AG08395 (cell line): ENCODE measurements at places on chromosomes 7 and 10.

DNA sequence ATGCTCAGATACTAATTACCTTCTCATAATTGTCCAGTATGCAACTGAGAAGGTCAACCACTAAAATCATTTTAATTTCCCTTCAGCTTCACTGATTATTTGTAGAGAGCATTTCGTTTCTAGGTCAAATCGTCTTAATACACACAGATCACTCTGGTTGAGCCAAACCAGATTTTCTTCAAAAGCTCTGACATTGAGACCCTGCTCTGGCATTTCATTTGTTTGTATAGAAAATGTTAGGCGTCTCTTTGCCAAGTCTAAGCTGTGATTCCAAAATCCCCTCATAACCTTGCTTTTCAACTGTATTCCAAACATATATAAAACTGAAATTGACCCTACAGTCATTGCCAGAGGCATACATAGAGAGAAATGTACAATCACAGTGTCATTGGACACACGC, 520.0 kb downstream of the CNTNAP2 start:
- no peak for DNase-seq

DNA sequence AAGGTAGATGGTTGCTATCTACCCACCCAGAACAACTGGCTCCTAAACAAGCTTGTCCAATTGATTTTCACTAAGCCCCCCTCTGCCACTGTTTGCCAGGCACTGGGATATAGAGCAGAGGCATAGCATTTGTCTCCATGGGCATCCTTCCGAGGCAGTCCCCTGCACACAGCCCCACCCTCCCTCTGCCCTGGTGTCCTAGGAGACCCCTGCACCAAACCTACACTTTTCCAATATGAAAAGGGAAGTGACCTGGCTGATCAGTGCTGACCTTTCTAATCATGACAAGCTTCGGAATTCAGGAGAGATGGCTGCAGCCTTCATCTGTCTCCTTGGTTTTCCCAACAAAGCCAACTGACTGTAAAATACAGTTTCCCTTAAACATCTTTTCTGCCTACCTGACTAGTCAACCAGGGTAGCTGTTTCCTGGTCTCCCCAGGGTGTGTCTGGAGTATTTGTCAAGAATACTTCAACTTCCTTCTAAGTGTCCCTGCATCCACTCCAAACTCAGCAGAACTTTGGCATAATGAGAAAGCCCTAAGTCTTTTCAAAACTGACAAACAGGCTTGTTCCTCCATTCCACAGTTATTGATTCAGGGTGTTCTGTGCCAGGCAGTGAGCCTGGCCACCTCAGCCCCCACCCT, 7.6 kb upstream of the SLC18A3 start:
- DNase-seq = no peak

DNA sequence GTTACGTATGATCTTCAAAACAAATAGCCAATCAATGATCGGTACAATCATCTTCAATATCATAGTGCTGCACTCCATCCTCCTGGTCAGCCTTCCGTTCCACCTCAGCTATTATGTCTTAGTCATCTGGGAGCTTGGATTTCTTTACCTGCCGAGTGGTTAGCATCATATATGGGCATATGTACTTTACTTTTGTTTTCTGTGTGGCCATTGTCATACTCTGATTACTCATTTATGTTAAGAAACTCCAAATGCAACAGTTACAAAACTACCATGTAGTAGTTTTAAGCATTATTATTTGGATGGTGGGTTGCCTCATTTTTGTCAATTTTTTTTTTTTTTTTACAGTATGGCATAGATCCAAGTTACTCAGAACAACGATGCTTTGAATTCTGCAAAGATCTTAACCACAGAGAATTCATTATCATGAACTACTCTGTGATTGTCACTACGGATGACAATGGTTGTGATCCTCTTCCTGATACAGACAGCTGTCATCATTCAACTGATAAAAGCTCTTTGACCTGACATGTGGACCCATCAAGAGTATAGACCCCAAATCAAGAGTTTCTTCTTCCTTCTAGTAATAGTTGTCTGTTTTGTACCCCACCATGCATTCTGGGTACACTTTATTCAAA, 52.1 kb upstream of the NME8 start:
- no peak for DNase-seq

DNA sequence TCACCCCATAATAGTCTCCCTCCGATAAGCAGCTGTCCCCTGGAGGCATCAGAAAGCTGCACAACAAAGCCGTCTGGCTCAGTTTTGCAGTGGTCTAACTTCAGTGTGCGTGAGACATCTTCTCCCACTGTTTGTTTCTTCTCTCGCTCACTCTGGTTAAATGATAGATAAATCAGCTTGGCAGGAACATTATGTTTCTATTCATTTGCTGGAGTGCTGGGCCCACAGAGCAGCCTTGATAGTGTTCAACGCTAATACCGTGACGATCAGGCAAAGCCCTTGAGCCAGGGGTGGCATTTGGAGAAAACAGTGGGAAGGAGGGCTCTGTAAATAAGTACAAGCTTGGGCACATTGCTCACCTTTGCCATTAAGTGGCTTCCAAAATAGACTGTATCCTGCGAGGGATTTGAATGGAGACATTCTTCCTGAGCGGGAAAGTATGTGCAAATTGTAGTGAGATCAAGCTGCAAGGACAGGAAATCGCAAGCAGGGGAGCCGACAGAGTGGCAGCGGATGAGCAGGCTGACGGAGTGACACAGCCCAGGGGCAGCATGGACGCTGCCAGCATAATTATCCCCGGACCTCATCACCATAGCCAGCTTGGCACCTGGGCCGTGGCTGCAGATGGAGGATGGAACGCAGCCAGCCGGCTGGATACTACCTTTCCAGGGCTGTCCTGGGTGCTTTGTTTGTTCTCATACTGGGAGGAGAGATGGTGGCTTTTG, 256.8 kb upstream of the FZD8 start:
- DNase-seq = no peak

GRCh38 chr10:109504401-109504800, 418.9 kb downstream of the XPNPEP1 start:
- DNase-seq = no peak

DNA sequence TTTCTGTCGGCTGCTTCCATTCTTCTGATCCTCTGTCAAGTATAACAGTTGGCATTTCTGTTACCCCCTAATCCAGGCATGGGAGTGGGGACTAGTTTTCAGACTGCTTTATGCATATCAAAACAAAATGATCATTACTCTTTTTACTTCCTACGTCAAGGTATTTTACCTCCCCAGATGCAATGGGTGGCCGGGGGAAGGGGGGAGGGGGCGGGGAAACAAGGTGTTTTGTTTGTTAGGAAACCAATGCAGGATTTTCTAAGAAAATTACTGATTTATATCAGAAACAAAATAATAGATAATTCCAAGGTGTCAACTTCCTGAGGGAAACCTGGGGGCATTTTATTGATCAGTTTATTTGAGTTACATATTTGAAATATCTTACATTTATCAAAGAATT, 66.3 kb downstream of the NRF1 start:
- DNase-seq = no peak

DNA sequence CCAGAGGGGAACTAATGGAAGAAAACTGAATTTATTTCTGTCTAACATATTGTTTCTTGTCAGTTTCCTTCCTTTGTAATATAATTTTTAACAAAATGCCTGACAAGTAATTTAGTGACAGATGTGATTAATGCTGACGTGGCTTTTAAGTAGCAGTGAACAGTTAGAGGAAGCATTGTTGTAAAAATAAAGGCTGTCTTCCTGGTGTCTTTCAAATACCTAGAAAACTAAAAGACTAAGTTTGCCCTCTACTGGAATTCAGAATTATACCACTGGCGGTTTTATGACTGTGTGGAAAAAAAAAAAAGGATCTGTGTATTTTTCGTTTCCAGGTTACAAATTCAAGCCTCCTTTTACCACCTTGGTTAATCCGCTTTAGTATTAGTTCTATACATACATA, 217.1 kb upstream of the DPP6 start:
- no peak for DNase-seq

GRCh38 chr10:33005322-33006301, 47.6 kb upstream of the ITGB1 start:
- peak; percentile 88 for DNase-seq

DNA sequence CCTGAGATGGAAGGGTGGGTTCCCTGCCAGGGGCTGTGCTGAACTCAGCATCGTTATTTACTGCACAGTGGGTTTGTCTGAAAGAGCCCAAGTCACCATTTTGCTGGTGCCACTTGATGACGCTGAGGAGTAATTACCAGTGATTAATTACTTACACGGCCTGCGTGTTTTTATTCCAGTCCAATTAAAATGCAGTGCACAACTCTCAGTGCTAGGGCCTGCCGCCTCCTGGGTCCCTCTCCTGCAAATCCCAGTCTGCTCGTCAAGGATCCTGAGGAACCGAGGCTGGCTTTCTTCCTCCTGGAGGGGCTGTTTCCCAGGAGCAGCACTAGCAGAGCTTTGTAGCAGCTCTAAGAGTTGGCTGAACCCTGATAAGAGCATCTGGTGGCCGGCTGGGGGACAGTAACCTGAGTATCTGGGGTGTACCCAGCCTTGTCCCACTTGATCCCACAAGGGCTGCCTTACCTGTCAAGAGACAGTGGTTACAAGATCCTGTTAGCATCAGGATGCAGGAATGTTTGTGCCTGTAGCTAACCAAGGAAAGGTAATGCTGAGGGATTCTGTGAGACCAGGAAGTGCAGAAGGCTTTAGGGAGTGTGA, 45.1 kb upstream of the LRRC4 start:
- DNase-seq = no peak

DNA sequence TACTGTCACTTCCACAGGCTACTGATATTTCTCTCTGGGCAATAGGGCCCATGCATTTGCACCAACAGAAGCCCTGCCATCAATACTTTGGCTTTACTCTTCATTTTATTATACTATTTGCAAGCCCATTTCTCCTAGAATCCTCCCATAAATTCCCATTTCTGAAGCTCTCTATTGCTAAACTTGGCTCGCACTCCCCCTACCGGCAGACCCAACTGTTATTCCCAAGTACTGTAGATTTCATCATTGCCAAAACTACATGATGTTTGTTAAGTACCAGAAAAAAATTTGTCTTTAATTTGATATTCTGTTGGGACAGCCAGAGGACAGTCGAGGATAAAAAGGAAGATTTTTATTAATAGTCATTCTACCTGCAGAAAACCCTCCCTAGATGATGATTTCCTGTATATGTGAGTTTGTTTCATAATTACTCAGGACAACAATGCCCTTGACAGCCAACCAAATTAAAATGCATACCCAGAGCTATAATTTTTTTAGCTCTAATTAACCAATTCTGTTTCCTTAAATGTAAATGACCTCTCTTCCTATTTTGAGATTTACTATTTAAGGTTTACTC, 298.6 kb downstream of the REEP3 start:
- peak; percentile 71 for DNase-seq

- DNase-seq = peak; percentile 68
These were observed 64.7 kb downstream of the CREB3L2 start for GRCh38 chr7:137937202-137937560.

DNA sequence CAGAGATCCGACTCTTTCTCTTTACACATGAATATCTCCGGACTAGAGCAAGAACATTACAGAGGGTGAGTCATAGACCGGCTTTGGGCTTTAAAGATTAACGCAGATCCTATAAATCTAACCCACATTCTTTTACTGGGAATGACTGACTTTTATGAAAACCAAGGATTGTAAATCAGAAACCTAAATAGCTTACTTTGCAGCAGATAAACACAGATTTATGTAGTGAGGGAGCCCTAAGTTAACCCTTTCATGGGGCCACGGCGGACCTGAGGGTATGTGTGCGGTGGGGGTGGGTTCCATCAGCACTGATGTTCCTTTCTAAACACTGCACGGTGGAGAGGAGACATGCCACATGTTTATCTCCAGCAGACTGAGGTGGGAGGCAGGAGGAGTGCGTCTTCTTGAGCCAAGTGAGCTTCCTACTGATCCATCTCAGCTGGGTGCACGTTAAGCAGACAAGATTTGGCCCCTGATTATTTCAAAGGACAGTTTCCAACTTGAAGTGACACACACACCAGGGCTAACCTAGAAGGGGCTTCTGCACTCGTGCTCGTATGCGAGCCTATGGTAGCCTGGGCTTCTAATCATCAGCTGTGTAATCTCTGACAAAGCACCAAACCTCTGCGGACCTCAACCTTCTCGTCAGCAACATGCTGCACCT, 127.6 kb downstream of the WDR11 start:
- DNase-seq = no peak

GRCh38 chr7:2945171-2945570, 98.5 kb downstream of the CARD11 start:
- no peak for DNase-seq

DNA sequence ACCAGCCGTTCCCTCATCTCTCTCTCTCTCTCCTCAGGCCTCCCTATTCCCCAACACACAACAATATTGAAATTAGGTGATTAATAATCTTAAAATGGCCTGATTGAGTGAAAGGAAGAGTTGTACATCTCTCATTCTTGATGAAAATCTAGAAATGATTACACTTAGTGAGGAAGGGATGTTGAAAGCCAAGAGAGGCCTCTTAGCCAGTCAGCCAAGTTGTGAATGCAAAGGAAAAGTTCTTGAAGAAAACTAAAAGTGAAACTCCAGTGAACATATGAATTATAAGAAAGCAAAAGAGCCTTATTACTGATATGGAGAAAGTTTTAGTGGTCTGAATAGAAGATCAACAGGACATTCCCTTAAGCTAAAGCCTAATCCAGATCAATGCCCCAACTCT, 695.1 kb downstream of the GRID1 start:
- no peak for DNase-seq

DNA sequence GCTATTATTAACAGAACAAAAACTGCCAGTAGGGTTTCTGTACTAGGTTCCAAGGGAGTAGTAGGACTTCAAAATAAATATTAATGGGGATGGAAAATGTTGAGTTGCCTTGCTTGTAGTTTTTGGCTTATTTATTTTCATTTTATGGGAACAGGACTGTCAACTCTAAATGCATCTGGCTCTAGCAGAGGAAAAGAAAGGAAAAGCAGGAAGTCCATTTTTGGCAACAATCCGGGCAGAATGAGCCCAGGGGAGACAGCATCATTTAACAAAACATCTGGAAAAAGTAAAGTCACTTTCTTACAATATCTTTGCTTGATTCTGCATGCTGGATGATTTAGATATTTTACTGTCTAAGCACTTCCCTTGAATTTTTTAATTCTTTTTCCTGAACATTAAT, 69.4 kb downstream of the NOC3L start:
- DNase-seq = peak; percentile 9

GRCh38 chr7:23275912-23276311, 23.2 kb upstream of the MALSU1 start:
- no peak for DNase-seq

- no peak for DNase-seq
These were observed 266.2 kb upstream of the CDC14C start for GRCh38 chr7:48658138-48658537.

DNA sequence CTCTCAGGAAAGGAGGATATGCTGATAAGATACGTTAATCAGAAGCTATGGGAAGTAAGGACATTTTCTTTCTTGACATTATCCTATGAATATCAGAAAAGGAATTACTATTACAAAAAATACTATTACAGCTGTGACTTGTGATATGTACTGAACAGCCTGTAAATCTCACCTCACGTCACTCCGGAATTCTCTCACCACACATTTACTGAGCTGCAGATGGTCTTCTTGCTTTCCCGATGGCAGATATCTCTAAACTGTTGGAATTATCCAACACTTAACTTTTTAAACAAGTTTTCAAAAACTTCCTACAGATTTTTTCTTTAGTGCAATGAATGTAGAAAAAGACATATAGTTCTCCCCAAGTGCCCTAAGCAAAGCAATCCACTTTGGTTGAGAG, 313.4 kb downstream of the GPR37 start:
- DNase-seq = no peak

GRCh38 chr7:1340461-1341360, 108.0 kb downstream of the UNCX start:
- no peak for DNase-seq

- peak; percentile 2 for DNase-seq
These were observed 69.1 kb upstream of the FOXP2 start for GRCh38 chr7:114345494-114345893.
